ENCODE measurements at places on chromosomes 1 and 21.

- DNase-seq = no peak
Measured at GRCh38 chr1:95793893-95794292, 559.9 kb downstream of the RWDD3 start.

DNA sequence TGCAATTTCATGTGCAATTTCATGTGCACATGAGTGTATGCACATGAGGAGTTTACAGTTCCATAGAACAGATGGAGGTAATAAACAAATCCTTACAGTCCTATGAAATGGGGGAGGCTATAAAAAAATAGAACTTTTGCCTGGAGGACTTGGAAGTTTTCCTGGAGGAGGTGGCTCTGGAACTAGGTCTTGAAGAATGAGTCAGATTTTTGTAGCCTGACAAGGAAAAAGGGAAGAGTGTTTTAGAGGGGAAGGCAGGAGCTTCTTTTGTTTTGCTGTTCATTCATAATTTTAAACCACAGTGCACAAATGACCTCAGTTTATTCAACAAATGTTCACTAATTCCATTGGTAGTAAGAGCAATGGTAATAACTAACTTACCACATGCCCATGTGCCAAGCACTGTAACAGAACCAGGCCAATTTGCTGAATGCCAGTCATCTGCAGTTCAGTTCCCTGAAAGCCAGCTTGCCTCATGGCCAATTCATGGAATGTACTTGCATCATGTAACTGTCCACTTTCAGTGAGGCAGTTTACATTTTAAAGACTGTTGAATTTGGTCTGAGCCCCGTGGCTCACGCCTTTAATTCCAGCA, 2.7 kb downstream of the DIO1 start:
- no peak for DNase-seq

DNA sequence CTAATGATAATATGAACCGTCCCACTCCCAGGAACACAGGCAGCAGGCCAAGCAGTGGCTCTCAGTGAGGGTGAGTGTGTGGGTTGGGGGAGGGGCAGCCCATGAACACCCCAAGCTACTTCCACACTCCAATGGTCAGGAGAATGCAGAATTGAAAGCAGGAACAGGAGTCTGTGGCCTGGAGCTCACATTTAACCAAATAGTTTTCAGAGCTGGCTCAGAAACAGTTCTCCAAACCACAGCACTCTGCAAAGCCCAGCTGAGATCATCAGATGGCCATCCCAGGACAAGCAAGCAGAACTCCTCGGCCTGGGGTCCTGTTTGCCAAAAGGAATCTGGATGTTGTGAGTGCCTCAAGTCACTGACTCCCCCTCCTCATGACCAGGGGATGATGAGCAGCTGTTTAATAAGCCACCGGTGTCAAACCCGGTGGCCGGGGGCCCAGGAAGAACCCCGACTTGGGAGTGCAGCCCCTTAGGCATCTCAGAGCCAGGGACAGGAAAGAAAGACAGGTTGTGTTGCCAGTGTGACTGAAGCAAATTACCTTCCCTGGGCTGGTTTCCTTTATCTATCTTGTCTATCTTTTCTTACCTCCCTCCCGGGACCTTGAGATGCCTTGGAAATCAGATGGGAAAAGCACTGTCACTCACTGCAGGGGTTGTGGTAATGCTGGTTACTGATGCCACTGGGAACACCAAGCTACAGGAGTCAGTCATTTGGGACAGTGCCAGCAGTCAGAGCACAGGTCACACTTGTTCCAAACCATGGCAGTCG, 20.4 kb downstream of the DEGS1 start:
- DNase-seq = no peak

- DNase-seq = no peak
Measured at GRCh38 chr1:39842836-39843235, 40.5 kb downstream of the TRIT1 start.

GRCh38 chr1:47834326-47834725, 162.9 kb downstream of the TRABD2B start:
- no peak for DNase-seq

GRCh38 chr1:204257446-204257845, 43.7 kb upstream of the GOLT1A start:
- no peak for DNase-seq

- no peak for DNase-seq
Measured at GRCh38 chr1:119310301-119310700, 58.3 kb upstream of the HAO2 start.

DNA sequence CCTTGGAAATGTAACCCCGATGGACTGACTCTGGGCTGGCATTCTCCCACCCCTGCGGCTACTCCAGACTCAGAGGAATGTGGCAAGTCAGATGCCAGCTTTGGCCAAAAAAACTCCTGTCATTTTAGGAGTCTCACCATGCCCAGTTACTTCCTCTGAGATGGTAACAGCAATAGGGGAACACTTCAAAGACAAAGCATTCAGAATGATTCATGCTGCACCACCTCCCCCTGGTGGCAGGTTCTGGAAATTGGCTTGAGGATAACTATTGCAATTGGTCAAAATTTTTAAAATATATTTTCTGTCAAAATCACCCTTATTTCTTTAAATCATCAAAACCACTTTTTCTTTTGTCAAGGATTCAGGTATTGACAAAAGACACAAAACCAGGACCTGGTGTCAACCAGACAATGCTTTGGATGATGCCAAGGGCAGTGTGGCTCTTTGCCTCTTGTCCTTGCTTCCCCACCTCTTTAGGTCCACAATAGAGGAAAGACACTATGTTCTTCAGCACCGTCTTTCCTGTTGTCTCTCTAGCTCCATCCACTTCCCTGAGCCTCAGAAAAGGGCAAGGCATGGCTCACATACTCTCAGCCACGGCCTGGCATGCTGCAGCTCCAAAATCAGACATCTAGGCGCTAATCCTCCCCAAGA, 9.9 kb upstream of the CDCA8 start:
- peak; percentile 51 for DNase-seq

DNA sequence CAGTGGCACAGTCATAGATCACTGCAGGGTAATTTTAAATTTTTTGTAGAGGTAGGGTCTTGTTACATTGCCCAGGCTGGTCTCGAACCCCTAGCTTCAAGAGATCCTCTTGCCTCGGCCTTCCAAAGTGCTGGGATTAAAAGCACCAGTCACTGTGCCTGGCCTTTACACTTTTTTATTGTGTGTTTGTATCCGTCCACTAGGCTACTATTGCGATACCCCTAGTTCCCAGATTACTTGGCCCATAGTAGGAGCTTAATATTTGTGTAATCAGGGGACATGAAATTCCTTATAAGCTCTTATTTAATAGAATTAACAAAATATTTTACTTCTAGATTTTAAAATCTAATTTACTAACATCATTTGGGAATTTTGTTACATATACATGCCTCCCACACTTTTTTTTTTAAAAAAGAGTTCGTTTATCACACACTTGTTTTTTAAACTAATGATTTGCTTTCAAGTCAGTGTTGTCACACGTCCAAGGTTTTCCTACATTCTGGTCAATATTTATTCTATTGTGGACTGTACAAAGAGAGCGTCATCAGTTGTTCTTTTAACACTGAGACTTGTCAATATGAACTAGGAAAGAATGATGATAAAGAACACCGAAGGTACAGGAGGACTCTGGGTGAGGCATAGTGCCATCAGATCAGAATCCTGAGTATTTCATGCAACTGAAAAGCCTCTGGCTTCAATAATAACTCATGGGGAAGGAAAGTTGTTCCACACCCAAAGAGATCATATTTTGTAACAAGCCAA, 63.7 kb downstream of the LEPR start:
- DNase-seq = no peak

- no peak for DNase-seq
Measured at GRCh38 chr1:155037043-155037442, 3.4 kb downstream of the DCST1 start.

DNA sequence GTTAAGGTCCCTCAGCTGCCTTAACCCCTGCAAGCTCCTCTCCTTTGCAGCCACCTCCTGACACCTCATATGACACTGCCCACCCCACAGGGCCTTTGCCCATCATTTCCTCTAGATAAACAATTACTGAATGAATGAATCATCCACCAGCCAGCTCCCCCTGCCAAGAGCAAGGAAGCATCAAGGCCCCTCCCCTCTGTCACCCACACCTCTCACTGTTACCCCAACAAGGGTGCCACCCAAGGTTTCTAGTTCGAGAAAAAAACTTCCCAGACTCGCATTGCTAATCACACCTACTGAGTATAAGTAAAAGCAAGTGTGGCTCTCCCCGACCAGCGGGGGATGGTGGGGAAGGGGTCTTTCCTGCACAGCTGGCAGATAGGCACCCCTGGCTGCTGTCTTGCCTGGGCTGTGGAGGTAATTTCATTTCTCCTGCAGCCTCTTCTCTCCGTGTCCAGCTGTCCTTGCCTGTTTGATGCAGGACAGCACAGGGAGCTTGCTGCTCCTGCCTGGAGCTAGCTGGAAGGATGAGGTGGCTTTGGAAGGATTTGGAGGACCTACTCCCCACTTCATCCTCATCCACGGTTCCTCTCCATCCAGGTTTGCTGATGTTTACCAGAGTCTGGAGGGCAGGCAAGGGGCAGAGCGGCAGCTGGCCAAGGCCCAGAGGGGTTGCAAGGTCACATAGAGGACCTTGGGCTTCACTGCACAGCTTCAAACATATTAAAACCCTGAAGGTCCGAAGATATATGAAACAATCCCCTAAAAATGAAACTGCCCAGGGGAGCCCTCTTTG, 33.1 kb upstream of the LBR start:
- DNase-seq = no peak

DNA sequence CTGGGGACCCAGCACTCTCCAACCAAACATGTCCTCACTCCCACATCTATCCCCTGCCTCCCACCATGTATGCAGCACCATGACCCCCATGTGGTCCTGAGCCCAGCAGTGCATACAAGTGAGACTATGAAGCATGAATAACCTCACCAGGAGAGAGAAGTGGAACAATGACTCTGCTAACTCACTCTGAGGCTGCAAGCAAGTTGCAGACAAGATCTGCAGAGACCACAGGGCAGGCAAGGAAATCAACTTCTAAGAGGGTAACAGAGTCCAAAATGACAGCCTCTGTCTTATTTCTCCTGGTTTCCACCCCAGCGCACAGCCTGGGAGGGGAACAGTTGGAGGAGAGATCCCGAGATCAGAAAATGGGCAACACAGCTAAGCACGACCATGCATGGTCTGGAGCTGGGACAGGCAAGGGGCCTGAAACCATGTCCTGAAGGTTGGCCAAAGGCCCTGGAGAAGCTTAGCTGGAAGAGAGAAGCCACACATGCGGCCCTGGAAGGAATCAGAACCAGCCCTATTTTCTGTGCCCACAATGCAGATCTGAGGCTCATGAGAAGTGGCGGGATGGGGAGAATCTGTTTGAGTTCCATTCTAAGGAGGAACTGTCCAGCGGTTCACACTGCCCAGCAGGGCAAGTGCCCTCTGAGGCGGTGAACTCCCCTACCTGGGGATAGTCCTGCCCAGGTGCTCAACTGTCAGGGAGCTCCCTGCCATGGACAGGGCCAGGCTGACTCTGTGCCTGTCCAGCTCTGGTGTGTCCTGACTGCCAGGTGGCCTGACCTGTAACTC, 12.5 kb upstream of the REN start:
- DNase-seq = no peak

- no peak for DNase-seq
Measured at GRCh38 chr1:182338806-182339370, 52.7 kb downstream of the GLUL start.

GRCh38 chr1:85313888-85314696, 37.7 kb upstream of the BCL10 start:
- DNase-seq = no peak

DNA sequence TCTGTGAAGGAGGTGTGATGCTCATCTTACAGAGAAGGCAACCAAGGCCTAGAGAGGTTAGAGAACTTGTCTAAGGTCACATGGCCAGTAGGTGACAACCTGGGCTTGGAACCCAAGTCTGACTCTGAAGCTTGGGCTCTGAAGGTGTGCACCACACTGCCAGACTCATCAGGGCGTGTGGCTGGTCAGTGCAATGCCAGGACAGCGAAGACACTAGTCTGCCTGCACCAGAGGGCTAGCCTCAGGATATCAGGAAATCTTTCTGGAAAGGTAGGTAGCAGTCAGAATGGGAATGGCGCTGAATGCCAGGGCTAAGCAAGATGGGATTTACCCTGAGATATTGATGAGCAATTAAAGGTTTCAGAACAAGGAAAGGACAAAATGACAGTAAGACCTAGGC, 34.9 kb downstream of the ELK4 start:
- DNase-seq = no peak

- no peak for DNase-seq
Measured at GRCh38 chr1:248751142-248751541, 4.4 kb downstream of the LYPD8 start.

GRCh38 chr1:2533365-2533764, 3.3 kb upstream of the HES5 start:
- DNase-seq = no peak

DNA sequence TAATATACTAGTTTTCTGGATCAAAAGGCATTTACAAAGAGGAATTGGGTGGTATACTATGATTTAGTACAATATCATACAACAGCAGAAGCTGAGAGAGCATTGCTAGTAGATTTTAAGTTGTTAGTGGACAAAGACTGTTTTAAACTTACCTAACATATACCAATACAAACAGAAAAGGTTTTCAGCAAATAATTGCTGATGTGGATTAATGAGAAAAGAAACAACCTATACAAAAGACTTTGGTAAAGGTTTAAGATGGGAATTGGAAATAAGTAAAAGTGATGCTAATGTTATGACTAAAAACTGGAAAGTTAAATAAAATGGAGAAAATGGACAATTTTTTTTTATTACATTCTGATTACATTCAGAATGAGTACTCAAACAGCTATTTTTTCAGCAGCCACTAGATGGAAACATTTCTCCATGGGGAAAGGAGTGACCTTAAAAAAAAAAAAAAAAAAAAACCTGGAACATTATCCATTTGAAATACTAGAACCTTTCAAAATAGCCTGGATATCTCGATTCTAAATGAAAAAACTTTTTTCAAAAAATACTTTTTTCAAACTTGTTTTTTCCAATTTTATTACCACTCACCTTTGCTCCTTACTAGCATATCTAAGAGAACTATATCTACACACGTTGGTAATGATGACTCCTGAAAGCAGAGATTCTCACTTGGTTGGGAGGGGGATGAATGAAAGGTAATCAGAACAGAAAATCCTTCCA, 55.4 kb downstream of the EPRS1 start:
- no peak for DNase-seq

DNA sequence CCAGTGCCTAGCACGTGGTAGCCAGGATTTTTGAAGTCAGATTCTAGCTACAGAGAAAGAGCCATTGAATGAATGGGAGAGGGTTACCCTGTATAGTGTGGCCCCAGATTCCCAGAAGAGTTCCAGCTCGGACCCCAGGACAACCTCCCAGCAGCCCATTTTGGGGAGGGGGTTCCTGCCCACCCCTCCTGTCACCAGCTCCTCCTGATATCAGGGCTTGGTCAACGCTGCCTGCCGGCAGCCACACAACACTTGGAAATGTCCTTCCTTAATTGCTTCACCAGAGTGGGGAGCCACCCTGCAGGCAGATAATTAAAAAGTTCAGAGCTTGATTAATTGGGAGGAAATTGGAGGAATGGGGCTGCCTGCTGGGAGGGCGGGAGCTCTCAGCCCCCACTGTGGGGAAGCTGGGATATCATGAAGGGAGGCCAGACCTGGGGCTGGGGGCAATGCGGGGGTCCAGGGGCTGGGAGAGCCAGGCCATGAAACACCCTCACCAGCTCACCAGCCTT, 120.5 kb downstream of the LACTBL1 start:
- no peak for DNase-seq

GRCh38 chr1:241270016-241270415, 87.0 kb downstream of the RGS7 start:
- DNase-seq = no peak

All from anterior cingulate cortex (tissue), 58 donors.